ENCODE measurements at places on chromosomes 1 and 21.
A peak's percentile ranks its signal among the peaks of the same experiment; 100 is the strongest.

DNA sequence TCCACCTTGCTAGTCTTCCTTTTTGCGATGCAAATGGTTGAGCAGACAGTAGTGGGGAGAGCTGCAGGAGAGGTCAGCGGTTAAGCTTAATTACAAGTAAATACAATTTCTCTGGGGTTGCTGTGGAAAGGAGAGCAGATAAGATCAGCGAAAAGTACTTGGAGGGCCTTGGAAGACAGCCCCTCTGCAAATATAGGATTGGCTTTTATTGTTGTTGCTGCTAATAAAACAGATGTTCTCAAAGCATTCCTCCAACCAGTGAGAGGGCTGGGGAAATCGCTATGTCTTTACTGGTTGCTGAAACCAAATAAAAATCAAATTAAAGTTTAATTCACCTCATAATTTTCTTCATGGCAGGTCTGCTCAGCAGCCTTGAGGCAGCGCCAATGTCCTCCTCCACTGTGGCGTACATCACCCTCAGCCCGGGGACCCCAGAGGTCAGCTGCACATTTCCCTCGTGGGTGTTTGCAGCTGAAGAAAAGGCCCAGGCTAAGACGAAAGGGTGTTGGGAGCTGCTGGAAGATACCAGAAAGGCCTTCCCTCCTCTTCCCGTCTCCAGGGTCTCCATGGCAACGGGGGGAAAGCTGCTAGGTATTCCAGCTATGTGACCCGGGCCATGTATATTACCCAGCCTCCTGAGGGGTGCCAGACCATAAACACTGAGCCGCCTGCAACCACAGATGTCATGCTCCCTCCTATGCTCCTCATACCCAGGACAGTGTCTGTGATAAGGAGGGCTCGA, 54.6 kb upstream of the POU2F1 start:
- peak; percentile 21 for ATAC-seq

- no peak for ATAC-seq
Observed at GRCh38 chr1:7002728-7003127, 217.5 kb downstream of the CAMTA1 start.

GRCh38 chr1:229325853-229326487, 16.9 kb downstream of the CCSAP start:
- no peak for ATAC-seq

DNA sequence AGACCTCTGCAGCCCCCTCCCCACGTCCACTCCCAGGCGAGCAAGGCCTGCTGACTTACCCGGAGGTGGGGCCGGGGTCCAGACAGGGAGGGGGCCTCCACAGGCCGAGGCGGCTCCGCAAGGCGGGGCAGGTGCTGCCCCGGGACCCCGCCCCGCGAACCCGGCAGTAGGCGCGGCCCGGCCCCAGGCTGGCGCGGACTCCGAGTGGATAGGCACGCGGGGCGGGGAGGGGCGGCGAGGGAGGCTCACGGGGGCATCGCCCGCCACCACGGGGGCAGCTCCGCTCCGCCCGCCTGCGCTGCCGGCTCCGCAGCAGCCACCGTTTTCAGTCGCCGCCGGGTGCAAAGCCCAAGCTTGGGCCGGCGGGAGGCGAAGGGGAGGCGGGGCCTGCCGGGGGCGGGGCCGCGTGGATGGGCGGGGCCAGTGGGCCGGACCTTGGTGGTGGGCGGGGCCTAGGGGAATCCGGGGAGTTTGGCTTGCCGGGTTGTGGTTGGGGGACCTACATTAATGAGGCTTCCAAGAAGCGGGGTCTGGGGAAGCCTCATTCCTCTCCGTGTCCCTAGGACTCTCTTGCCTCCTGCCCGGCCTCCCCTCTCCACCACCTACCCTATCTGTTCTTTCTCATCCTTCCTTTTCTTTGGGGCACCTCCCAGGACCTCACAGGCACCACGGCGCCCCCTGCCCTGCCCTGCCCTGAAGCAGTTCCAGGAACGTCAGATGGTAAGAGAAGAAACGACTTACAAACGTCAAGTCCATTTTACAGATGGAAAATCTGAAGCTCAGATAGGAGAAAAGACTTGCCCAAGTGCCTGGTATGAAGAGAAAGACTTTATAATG, at the start of gene RIMS3:
RIMS3 (minus strand) TSS at position 348 of the 837 bp plus-strand sequence. CDS start 23,757 bp downstream, outside the sequence.
- ATAC-seq = peak; percentile 84

All from motor neuron (in vitro differentiated cells).